Nasal cavity respiratory epithelium epithelial cell of viscerocranial mucosa (primary cell): ENCODE measurements at places on chromosomes 6 and 20. TPM values are rescaled to one million over a fixed set of nuclear protein-coding genes. Genes with fewer than 3 reads are reported as not detected.

Gene HSPA12B
- total RNA-seq = not detected in 2 replicates

Gene ENPP5
- total RNA-seq = 0.34 and 7.1 TPM in 2 replicates

Gene TMEM217
- 0.68 and 1.5 TPM in 2 replicates for total RNA-seq

Gene CALHM4
- total RNA-seq = not detected in 2 replicates

Gene OLIG3
- not detected in 2 replicates for total RNA-seq

Gene PCED1A
- total RNA-seq = 15.0 and 16.9 TPM in 2 replicates

Gene KIF25
- not detected in 2 replicates for total RNA-seq

Gene MCCD1
- not detected in 2 replicates for total RNA-seq

Gene SPATA25
- 0.34 and 1.00 TPM in 2 replicates for total RNA-seq

Gene HLA-DOA
- total RNA-seq = 0.07 TPM in 1 of 2 replicates, not detected in the other

Gene SLC32A1
- total RNA-seq = not detected in 2 replicates

Gene GGTLC1
- total RNA-seq = not detected in 2 replicates

Gene SMPDL3A
- 6.0 and 6.5 TPM in 2 replicates for total RNA-seq

Gene FHL5
- not detected in 2 replicates for total RNA-seq
